ENCODE measurements at places on chromosomes 4 and X.

DNA sequence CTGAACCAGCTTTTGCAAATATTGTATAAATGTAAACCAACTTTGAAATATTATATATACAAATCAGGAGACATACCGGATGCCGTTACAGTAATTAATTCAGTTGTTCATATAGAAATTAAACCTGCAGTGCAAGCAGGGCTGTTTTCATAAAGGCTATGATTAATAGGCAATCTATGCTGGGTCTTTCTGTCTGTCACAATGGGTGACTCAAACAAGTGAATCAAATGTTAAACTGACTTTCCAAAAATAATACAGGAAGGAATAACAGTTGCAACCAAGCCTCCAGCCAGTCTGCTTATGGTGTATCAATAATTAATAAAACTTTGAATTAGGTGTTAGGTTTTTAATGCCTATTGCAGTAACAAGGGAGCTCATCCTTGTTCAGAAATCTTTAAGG lies 43.9 kb downstream of the GABRB1 start:
- no peak for DNase-seq

- DNase-seq, result no peak
Measured at GRCh38 chrX:64205441-64205734, at the start of gene AMER1. Gene AMER1 (minus strand): TSS chrX:64205708. CDS start chrX:64193286, 12,422 bp downstream.

DNA sequence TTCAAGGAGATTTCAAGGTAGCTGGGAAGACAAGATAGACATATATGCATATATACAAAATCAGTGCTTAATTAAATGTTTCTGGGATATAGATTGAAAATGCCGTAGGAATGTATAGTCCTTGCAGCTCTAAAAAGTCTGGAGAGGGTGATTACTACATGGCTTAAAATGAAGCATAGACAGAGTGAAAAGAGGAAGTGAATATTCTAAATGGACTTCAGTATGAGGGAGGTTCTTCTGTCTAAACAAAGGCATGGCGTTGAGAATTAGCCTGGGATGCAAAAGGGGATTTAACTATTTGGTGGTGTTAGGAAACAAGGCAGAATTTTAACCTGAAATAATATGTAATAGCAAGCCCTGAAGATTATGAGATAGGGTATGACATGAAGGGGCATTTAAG lies 141.5 kb upstream of the FRMPD4 start:
- DNase-seq, result no peak

DNA sequence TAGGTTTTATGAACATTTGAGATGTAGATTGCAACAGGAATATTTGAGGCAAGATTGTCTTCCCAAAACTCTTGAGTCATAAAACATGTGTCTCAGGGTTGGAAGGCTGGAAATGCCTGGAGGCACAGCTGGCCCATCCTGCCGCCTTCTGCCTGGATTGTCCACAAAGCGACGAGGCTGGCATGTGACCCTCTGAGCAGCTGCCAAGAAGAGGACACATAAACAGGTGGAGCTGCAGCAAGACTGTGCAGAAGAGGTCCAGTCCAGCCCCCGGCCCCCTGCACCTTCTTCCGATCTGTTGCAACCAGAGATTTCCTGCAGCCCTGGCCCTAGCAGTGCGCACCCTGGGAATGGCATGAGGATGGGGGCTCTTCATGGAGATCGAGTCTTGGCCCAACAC lies 101.9 kb upstream of the BCOR start:
- no peak for DNase-seq

GRCh38 chr4:83208371-83209365 lies 75.9 kb downstream of the COQ2 start:
- DNase-seq, result no peak

DNA sequence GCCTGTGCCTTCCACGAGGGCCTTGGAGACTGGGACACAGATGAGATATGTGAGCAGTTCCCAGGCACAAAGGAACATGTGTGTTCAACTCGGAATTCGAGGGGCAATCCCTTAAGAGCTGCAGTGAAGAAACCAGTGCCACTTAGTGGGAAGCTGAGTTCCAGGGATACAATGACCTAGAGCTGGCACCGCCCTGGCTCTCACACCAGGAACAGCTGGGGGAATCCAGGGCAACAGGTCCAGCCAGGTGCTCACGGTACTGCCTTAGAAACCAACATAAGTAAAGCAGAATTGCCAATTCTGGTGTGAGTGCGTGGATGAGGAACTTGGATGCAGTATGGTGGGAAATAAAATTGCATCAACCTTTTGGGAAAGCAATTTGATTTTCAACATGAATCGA lies 122.9 kb downstream of the AFAP1 start:
- DNase-seq, result no peak

GRCh38 chr4:36692586-36692985 lies 411.2 kb downstream of the DTHD1 start:
- no peak for DNase-seq

DNA sequence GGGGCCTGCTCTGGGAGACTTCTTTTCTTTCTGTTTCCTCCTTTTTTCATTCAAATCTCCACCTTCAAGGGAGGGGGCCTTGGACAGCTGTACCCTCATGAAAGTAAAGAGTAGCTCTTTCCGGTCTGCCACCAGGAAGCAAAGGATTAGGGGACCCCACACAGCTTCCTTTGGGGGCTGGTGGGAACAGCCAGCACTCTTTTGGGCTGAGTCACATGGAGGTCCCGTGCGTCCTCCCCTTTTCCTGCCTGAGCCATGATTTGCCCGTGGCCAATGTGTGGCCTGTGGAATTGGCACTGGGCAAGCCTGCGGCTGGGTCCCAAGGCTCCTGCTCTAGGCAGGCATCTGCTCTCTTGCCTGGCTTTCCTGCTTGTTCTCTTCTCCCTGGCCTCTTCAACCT lies 65.5 kb downstream of the FHDC1 start:
- no peak for DNase-seq

DNA sequence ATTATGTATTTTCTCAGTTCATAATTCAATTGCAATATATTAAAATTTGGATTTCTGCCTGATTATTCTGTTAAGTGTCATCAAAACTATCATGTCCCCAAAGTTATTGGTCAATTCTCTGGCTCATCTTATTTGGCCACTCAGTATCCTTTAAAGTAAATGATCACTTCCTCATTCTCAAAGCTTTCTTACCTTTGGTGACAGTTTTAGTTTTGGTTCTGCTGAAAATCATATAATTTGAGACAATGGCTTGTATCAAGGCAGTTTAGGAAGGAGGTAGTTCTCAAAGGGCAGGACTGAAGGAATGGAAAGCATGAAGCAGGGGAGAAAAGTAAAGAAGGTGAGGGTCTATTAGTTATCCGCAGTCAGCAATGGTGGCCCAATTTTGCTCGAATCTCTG lies 1832.1 kb downstream of the ARAP2 start:
- no peak for DNase-seq

GRCh38 chr4:104593019-104593418 lies 98.3 kb upstream of the CXXC4 start:
- no peak for DNase-seq

DNA sequence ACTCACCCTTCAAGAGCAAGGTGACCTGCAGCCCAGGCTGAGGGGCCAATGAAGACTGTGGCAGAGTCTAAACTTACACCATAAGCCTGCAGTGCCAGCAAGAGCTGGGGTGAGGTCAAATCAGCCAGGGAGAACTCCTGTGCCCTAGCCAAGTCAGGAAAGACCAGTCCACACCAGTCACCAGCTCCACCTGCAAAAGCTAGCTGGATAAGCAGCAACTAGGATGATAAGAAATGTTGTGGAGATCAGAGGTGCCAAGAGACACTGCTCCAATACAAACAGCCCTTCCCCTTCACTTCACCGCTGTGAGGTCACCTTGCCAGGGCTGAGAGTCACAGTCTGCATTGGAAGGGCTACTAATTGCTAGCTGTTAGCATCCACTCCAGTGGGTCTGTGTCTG lies 31.3 kb downstream of the NIPAL1 start:
- DNase-seq, result no peak

DNA sequence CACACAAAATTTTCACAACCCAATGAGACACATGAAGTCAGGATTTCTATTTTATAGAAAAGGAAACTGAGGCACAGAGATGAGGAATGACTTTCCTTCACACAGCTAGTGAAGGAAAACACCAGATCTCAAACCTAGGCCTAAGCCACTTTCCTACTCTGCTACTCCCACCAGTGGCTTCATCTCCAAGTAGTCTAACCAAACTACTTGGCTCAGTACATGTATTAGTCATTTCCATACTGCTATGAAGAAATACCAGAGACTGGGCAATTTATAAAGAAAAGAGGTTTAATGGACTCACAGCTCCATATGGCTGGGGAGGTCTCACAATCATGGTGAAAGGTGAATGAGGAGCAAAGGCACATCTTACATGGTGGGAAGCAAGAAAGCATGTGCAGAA lies 196.6 kb downstream of the EVC2 start:
- no peak for DNase-seq

GRCh38 chr4:148254621-148255343 lies 187.4 kb downstream of the NR3C2 start:
- no peak for DNase-seq

DNA sequence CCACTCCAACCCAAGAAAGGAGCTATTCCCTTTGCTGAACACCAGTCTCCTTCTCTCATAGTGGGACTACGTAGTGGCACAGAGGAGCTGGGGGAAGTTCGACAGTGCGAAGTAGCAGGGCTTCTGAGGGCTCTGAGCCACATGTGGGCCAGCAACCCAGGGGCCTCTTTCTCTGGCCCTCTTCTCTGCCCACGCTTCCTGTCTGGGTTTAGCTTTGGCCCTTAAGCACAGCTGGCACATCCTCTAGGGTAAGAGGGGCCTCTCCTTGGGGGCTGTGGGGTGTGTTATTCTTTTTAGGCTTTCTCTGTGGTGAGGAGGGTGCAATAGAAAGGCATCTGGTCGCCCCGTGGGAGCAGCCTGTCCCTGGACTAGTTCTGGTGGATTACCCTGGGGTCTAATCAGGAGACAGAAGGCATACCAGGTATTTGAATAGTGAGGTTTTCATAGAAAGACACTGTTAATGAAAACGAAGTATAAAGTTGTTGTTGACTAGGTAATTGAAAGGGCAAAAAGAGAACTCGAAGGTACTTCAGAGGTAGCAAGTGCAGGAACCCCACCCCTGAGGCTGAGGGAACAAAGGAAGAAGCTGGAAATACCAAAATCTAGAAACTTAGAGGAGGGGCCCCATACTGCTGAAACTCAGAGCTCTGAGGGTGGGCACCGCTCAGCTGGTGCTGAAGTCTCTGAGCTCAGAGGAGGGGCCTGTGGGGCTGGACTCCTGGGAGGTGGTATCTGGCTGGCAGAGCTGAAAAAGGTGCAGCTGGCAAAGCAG lies 151.9 kb upstream of the RPS6KA3 start:
- DNase-seq, result no peak

DNA sequence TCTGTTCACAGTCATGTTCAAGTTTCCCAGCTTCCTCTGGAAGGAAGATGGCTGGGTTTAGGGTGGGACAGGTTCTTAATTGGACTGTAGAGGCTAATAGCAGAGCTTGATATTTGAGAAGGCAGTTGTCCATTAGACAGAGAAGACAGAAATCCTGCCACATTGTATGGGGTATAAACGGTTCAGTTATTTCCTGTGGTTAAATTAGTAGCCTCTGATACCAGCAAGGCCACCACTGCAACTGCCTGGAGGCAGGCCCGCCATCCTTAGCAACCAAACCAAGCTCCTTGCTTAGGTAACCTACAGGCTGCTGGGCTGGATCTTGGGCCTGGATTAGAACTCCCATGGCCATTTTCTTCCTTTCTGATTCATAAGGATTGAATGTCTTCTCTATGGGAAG lies 1367.0 kb downstream of the PCDH7 start:
- DNase-seq, result no peak
